ENCODE measurements at places on chromosomes 16 and 17.

DNA sequence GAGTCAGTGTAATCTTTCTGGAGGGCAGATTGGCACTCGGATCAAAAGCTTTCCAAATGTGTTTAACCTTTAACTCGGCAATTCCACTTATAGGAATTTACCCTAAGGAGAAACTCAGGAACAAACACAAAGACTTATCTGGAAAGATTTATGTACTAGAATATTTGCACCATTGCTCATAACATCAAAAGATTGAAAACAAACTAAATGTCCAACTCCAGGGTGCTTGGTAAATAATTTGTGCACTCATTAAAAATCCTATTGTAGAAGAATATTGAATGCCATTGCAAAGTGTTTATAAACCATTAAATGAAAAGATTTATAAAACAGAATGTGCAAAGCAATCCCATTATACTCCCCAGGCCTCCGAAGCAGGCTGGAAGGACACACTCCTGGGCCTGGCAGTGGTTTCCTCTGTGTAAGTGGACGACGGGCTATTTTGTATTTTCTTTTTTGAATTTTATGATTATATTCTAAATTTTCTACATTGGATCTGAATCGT is 18.7 kb upstream of the RBFOX3 start:
- DNase-seq, result no peak
- no peaks in the 10 kb centered on the region for H3K4me1 ChIP-seq
- H3K27ac ChIP-seq, result no peak overlapping the region
- no peaks in the 10 kb centered on the region for H3K27me3 ChIP-seq
- H3K36me3 ChIP-seq, result no peaks in the 10 kb centered on the region
- no peak overlapping the region for H3K4me3 ChIP-seq

DNA sequence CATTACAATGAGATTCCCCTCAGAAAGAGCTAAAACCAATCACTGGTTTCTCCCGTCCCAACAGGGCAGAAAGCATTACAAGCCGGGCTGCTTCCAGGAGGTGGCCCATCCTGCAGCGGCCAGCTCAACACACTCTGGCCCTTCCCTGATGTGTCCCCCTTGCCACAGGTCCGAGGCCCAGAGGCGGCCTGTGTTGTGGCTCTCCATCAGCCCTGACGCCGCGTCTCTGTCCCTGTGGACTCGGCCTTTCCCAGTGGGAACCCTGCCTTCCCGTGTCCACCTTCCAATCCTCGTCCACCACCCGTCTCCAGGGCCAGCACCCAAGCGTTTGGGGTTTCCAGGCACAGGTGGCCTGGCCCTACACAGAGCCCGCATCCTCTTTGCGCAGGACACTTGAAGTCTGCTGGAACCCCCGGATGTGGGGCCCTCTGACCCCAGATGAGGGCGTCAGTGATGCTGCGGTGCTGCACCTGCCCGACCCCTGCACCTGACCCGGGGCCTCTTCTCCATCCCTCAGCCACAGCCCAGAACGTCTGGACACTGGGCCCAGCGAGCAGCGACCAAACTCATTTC is 21.1 kb downstream of the RAB40B start:
- no peak overlapping the region for H3K4me3 ChIP-seq
- no peaks in the 10 kb centered on the region for H3K27me3 ChIP-seq
- H3K4me1 ChIP-seq, result no peaks in the 10 kb centered on the region
- H3K36me3 ChIP-seq, result no peaks in the 10 kb centered on the region
- H3K27ac ChIP-seq, result no peak overlapping the region

- no peaks in the 10 kb centered on the region for H3K36me3 ChIP-seq
- no peak for DNase-seq
- no peaks in the 10 kb centered on the region for H3K4me1 ChIP-seq
- H3K27me3 ChIP-seq, result no peaks in the 10 kb centered on the region
- H3K4me3 ChIP-seq, result no peak overlapping the region
- H3K27ac ChIP-seq, result no peak overlapping the region
Measured at GRCh38 chr17:73508057-73508930, 136.0 kb downstream of the SDK2 start.

DNA sequence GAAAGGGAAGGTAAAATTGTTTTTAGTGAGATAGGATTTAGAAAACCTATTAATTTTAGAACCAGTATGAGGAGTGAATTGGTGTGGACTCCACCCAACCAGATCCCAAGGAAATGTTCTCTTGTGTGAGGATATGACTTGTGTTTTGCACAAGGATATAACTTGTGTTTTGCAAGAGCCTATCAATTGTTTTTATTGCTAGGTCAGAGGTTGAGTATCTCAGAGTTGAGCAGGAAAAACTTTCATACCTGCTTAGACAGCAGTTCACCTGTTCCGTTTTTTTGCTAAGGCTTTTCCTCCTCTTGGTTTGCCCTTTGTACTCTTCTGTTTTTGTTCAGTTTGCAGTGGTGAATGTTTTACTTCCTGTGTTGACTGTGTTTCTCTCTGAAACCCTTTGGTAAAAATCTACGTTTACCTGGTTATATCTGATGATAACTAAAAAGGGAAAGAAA is 5.1 kb downstream of the NBR1 start:
- no peaks in the 10 kb centered on the region for H3K36me3 ChIP-seq
- no peak overlapping the region for H3K27ac ChIP-seq
- DNase-seq, result no peak
- H3K4me1 ChIP-seq, result peaks cover 57% of the 10 kb centered on the region
- H3K27me3 ChIP-seq, result no peaks in the 10 kb centered on the region

- peak overlapping the region; percentile 81 for H3K27ac ChIP-seq
- no peaks in the 10 kb centered on the region for H3K27me3 ChIP-seq
- H3K4me1 ChIP-seq, result peaks cover 14% of the 10 kb centered on the region
- no peaks in the 10 kb centered on the region for H3K36me3 ChIP-seq
- no peak for DNase-seq
Measured at GRCh38 chr17:49260817-49261291, 30.3 kb upstream of the PHOSPHO1 start.

DNA sequence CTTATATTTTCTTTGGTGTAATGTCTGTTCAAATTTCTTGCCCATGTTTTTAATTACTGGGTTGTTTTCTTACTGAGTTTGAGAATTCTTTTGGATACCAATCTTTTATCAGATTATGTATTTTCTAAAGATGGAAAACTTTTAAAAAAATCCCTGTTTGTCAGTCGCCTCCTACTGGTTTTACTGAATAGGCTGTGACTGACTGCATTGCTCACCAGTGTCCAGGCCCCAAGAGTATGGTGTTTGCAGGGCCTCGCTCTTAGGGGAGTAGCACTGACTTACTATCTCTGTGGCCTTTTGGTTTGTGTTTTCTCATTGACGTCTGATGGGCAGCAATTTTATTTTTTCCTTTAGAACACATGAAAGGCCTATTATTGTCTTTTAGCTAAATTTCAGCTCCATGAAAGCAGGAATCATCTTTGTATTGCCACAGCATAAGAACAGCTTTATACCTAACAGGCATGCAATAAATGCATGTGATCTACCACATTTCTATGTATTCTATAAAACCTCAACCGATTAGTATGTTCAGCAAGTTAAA is 188.4 kb downstream of the AATF start:
- no peaks in the 10 kb centered on the region for H3K27me3 ChIP-seq
- no peaks in the 10 kb centered on the region for H3K36me3 ChIP-seq
- no peak overlapping the region for H3K27ac ChIP-seq
- H3K4me1 ChIP-seq, result no peaks in the 10 kb centered on the region

DNA sequence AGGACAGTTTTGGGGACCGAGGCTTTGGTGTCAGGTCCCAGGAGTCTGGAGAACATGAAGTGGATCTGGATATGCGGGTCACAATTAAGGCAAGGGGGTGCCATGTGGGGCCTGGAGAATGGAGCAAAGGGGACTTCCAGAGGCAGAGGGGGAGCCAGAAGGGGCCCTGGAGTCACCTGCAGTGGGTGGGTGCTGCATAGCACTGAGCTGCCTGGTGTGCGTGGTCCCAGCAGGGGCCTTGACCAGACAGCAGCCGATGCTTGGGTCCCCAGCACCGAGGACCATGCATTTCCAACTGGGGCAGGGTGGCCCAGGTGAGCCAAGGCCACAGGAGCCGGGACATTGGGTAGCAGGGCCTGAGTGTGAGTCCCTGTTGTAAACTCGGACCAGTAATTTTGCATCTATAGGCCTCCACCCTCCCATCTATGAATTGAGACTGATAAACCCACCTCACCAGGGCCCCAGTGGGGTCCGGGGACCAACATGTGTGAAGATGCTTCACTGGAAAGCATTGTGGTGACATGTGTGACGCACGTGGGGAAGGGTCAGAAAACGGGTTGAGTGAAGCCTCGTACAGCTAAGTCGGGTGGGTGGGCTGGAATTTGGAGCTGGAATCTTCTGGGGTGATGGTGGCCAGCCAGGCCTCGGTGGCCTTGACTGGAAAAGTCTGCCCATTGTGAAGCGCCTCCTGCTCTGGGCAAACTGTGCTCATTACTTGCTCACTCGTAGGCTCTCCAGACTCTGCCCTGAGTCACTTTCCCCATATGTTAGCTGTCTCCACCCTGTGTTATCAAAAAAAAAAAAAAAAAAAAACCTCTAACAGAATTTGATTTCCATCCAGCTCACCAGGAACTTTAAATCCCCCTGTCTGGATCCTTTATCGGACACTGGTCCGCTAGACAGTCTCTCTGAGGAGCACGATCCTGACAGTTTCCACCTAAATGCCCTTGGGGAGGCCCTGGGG is 90.5 kb upstream of the ZNF469 start:
- no peaks in the 10 kb centered on the region for H3K36me3 ChIP-seq
- no peak for DNase-seq
- no peaks in the 10 kb centered on the region for H3K27me3 ChIP-seq
- peaks cover 11% of the 10 kb centered on the region for H3K4me1 ChIP-seq
- H3K27ac ChIP-seq, result no peak overlapping the region

GRCh38 chr16:55817236-55817912 is 15.5 kb downstream of the CES1 start:
- H3K27me3 ChIP-seq, result no peaks in the 10 kb centered on the region
- H3K36me3 ChIP-seq, result no peaks in the 10 kb centered on the region
- H3K4me1 ChIP-seq, result no peaks in the 10 kb centered on the region
- DNase-seq, result peak; percentile 77

All from vagina (tissue), 2 donors.